ENCODE measurements at places on chromosomes 12 and 14. TPM values are rescaled to one million over a fixed set of nuclear protein-coding genes. Genes with fewer than 3 reads are reported as not detected.
A peak's percentile ranks its signal among the peaks of the same experiment; 100 is the strongest.

- no peaks in the 10 kb centered on the region for H3K4me1 ChIP-seq
- no peaks in the 10 kb centered on the region for H3K36me3 ChIP-seq
- H3K4me3 ChIP-seq: no peak overlapping the region
- no peaks in the 10 kb centered on the region for H3K27me3 ChIP-seq
Observed at GRCh38 chr12:77610446-77610845, 220.2 kb upstream of the NAV3 start.

GRCh38 chr12:7934889-7935492, 996 bp downstream of the SLC2A3 start:
- no peak for DNase-seq
- peaks cover 4% of the 10 kb centered on the region for H3K27me3 ChIP-seq
- H3K4me3 ChIP-seq: no peak overlapping the region

DNA sequence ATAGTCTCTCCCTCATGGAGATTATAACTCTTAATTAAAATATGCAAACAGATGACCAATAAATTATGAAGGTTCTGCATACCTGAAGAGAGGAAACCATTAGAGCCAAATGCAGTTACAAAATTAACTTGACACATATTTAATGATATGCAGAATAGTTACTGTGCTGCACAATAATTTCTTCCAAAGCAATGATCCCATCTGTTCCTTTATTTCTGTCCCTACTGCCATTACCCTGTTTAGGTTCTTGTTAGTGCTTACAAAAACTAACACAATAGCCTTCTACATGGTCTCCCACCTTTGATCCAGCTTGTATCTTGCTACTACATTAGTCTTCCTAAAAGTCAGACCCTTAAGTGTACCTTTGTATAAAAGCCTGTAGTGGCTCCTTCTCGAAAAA, 411.1 kb downstream of the APAF1 start:
- H3K36me3 ChIP-seq: no peaks in the 10 kb centered on the region
- H3K27me3 ChIP-seq: no peaks in the 10 kb centered on the region
- DNase-seq: no peak
- no peak overlapping the region for H3K27ac ChIP-seq
- no peak overlapping the region for H3K4me3 ChIP-seq
- no peaks in the 10 kb centered on the region for H3K4me1 ChIP-seq

DNA sequence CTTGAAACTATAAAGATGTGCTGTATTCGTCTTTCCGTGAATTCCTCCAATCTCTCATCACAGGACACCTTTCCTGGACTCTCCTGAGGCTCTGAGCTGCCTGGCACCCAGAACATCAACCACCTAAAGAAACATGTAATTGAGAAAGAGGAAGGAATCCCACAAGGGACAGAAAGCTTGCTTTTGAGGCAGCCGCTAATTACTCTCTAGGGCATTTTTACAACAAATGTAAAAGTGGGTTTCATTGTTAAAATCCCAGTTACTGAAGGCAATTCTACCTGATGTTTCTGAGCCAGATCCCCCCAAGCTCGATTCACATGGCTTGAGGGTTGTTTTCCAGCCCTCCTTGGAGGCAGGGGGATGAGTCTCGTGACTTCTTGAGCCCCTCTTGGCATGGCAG, 238.5 kb upstream of the LHX5 start:
- no peak overlapping the region for H3K27ac ChIP-seq
- H3K4me1 ChIP-seq: no peaks in the 10 kb centered on the region
- no peaks in the 10 kb centered on the region for H3K36me3 ChIP-seq

Gene ZDHHC22
- total RNA-seq: not detected

DNA sequence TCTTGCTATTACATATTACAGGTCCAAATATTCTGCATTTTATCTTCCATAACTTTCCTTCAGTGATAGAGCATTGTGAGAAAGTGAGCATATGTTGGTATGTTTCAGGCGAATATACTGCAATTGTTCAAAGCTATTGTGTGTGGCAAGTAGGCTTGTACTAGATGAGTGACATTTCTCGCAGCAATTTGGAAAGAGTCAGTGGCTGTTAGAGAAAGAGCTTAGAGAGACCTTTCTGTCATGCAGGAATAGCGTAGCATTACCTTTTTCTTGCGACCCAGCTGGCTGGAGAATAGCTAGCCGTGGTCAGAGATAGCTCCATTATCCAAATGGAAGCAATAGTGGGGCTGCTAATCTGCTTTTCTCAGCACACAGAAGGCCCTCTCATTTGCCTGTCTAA, 678.5 kb upstream of the FOXG1 start:
- no peak overlapping the region for H3K27ac ChIP-seq
- H3K36me3 ChIP-seq: no peaks in the 10 kb centered on the region
- no peak for DNase-seq
- H3K27me3 ChIP-seq: no peaks in the 10 kb centered on the region
- no peak overlapping the region for H3K4me3 ChIP-seq

Gene CISTR
- total RNA-seq: not detected

Gene PIWIL1
- not detected for total RNA-seq

- DNase-seq: no peak
- H3K36me3 ChIP-seq: no peaks in the 10 kb centered on the region
- H3K27me3 ChIP-seq: peaks cover 72% of the 10 kb centered on the region
- H3K27ac ChIP-seq: no peak within 1 kb of the TSS
- H3K4me1 ChIP-seq: peaks cover 16% of the 10 kb centered on the region
Observed at GRCh38 chr12:54028314-54029201, at the start of gene HOXC6. Gene HOXC6 (plus strand): TSS chr12:54028440. CDS start chr12:54028522, 82 bp downstream.

- peak; percentile 72 for DNase-seq
- H3K36me3 ChIP-seq: peaks cover 6% of the 10 kb centered on the region
- H3K27ac ChIP-seq: peak overlapping the region; percentile 77
- H3K4me3 ChIP-seq: peak overlapping the region; percentile 69
- peaks cover 71% of the 10 kb centered on the region for H3K4me1 ChIP-seq
- H3K27me3 ChIP-seq: peaks cover 6% of the 10 kb centered on the region
Observed at GRCh38 chr12:104182144-104182543, 33.4 kb upstream of the TXNRD1 start.

Gene OR6C2
- not detected for total RNA-seq

Gene TMEM63C
- total RNA-seq: not detected

GRCh38 chr12:105765053-105766014, 373.4 kb downstream of the NUAK1 start:
- H3K27me3 ChIP-seq: no peaks in the 10 kb centered on the region
- no peak for DNase-seq
- no peak overlapping the region for H3K27ac ChIP-seq
- H3K4me3 ChIP-seq: no peak overlapping the region
- H3K4me1 ChIP-seq: peaks cover 15% of the 10 kb centered on the region

DNA sequence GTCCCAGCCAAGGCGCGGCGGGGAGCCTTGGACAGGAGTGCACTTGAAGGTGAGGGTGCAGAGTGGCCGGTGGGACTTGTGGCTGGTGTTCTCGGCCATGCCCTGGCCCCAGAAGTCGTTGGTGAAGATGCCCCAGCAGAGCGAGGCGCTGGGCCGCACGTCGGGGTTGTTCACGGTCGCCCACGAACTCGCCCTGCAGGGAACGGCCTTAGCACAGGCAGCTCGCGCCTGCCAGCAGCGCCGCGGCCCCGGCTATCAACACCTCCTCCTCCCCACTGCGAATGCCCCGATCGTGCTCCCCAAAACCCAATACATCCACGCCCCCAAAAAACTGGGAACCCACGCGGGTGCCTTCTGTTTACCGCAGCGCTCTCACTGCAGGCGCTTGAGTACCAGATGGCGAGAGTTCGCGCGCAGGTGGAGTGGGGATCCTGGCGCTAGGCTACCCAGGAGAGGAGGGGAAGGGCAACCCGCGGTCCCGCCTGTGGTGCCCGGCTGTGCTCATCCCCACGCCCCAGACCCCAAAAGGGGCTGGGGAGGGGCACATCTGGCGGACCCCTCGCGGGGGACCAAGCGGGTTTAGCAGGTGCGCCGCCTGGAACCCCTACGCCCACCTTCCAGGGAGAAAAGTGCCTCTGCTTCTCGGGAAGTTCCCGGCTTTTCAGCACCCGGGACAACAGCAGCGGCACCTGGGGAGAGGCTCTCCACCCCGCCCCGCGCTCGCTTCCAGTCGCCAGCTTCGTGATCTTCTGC, 386.3 kb upstream of the TMTC1 start:
- no peaks in the 10 kb centered on the region for H3K27me3 ChIP-seq
- no peak overlapping the region for H3K27ac ChIP-seq
- no peak overlapping the region for H3K4me3 ChIP-seq
- no peaks in the 10 kb centered on the region for H3K4me1 ChIP-seq
- H3K36me3 ChIP-seq: no peaks in the 10 kb centered on the region

DNA sequence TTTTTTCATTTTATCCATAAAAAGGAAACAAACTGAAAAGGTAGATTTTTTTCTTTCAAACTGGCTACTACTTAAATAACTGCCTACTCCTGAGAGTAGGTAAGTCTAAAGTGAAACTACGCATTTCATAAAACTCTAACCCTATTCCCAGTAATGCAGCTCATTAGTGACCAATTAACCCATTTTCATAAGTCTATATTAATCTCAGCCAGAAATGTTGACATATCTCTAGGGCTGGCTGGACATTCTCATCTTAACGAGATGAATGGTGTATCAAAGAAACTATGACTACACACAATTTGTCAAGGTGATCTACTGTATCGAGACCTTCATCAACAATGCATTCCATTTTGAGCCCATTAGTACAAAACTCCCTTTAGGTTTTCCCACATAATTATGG, 57.2 kb downstream of the EPS8 start:
- H3K4me1 ChIP-seq: peaks cover 56% of the 10 kb centered on the region
- H3K27ac ChIP-seq: no peak overlapping the region
- peaks cover 3% of the 10 kb centered on the region for H3K27me3 ChIP-seq
- DNase-seq: no peak

DNA sequence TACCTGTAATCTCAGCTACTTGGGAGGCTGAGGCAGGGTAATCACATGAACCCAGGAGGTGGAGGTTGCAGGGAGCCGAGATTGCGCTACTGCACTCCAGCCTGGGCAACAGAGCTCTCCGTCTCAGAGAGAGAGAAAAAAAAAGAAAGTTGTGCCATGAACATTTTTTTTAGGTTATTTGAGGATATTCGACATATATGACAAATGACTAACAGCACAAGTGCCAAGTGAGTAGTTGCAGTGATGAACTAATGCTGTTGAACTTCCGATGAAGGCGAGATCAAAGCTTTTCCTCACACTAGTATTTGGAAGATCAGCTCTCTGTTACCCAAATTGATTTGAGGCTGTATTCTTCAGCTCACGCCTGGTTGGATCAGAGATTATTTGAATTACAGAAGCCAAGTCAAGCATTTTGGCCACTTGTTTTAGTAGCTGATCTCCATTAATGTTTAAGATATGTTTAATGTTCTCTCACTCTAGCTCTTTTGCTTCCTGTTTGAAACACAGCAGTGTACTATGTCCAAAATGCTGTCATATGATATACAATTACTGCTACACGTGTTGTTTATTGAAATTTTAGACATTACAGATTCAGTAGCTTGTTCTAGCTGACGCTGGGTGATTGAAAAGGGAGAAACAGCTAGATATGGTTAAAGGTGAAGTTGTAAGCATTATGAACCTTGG, 43.4 kb downstream of the WDR20 start:
- H3K4me3 ChIP-seq: no peak overlapping the region
- H3K27ac ChIP-seq: no peak overlapping the region
- no peak for DNase-seq
- peaks cover 72% of the 10 kb centered on the region for H3K4me1 ChIP-seq
- H3K36me3 ChIP-seq: 0 out of 2 replicates have a peak, but pooled peaks cover 7% of the 10 kb centered on the region
- H3K27me3 ChIP-seq: no peaks in the 10 kb centered on the region

DNA sequence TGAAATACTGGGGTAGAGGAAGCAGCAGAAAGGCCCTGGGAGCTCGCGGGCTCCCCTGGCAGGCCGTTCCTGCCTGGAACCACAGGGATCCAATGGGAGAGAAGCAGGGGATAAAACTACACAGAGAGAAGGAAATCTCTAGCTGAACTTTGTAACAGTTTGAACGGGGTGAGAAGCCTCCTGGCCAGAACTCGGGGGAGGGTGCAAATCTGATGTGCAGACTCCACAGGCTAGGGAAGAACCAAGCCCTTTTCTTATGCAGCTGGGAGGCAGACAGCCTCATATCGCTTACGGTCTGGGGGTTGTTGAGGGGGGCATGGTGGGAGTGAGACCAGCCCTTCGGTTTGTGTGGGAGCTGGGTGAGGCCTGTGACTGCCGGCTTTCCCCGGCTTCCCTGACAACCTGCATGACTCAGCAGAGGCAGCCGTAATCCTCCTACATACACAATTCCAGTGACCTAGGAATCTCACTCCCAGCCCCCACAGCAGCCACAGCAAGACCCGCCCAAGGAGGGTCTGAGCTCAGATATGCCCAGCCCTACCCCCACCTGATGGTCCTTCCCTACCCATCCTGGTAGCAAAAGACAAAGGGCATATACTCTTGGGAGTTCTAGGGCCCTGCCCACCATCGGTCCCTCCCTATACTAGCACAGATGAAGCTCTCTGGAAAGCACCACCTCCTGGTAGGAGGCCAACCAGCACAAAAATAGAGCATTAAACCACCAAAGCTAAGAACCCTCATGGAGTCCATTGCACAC, 143.0 kb downstream of the TMTC1 start:
- no peaks in the 10 kb centered on the region for H3K27me3 ChIP-seq
- H3K4me3 ChIP-seq: no peak overlapping the region

Gene CLEC4A
- total RNA-seq: 0.44 TPM

Gene ZC2HC1C
- total RNA-seq: 1.3 TPM

GRCh38 chr14:42111355-42111754, 504.7 kb downstream of the LRFN5 start:
- H3K4me1 ChIP-seq: peaks cover 10% of the 10 kb centered on the region
- no peak overlapping the region for H3K27ac ChIP-seq
- no peak for DNase-seq
- H3K27me3 ChIP-seq: no peaks in the 10 kb centered on the region
- H3K4me3 ChIP-seq: no peak overlapping the region
- H3K36me3 ChIP-seq: no peaks in the 10 kb centered on the region

Gene COX8C
- total RNA-seq: not detected

DNA sequence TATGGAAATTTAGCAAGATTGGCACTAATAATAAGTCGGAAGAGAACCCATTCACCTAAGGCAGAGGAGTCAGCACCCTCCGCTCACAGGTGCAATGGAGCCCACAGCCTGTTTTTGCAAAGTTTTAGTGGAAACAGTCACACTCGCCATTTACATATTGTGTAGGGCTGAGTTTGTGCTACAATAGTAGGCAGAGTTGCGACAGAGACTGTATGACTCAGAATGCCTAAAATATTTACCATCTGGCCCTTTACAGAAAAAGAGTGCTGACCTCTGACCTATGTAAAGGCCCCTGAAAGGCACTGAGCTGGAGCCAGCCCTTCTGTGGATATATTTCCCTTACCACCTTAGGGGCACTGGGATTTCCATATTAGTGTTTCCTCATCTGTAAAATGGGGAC, 79.0 kb downstream of the PRIMA1 start:
- no peaks in the 10 kb centered on the region for H3K4me1 ChIP-seq
- H3K4me3 ChIP-seq: no peak overlapping the region
- no peaks in the 10 kb centered on the region for H3K36me3 ChIP-seq
- no peak for DNase-seq
- H3K27me3 ChIP-seq: peaks cover 1% of the 10 kb centered on the region

Gene BICDL1
- total RNA-seq: not detected

Gene IKBIP
- 131 TPM for total RNA-seq

- H3K27ac ChIP-seq: no peak overlapping the region
- no peak overlapping the region for H3K4me3 ChIP-seq
- peaks cover 2% of the 10 kb centered on the region for H3K27me3 ChIP-seq
- no peaks in the 10 kb centered on the region for H3K4me1 ChIP-seq
Observed at GRCh38 chr14:34251662-34252061, 210.4 kb downstream of the SPTSSA start.
